ENCODE measurements at places on chromosomes 12 and 14. TPM values are rescaled to one million over a fixed set of nuclear protein-coding genes. Genes with fewer than 3 reads are reported as not detected.

The TSPAN11 gene
- 16.5 TPM for total RNA-seq

The MGST1 gene
- total RNA-seq, result 39.3 TPM

The RPL10L gene
- total RNA-seq, result not detected

The ASPG gene
- total RNA-seq, result not detected

The LGMN gene
- total RNA-seq, result 60.1 TPM

The RNASE4 gene
- 20.9 TPM for total RNA-seq

The KNTC1 gene
- total RNA-seq, result 22.2 TPM

The RIPK3 gene
- 4.9 TPM for total RNA-seq

The SSTR1 gene
- total RNA-seq, result 0.33 TPM

The KCNK10 gene
- total RNA-seq, result not detected

The P2RX2 gene
- not detected for total RNA-seq

The TAS2R9 gene
- 0.19 TPM for total RNA-seq

The SLC6A12 gene
- total RNA-seq, result not detected

The SLC6A13 gene
- total RNA-seq, result not detected

The HCAR3 gene
- not detected for total RNA-seq

The TSFM gene
- total RNA-seq, result 17.4 TPM

The TDG gene
- 30.4 TPM for total RNA-seq

The PLA2G1B gene
- total RNA-seq, result not detected
